Activated T-cell treated with anti-CD3 and anti-CD28 coated beads, Interleukin-2, amount 50 U/mL, for 72 hours (primary cell): ENCODE measurements at places on chromosomes 5 and 9. TPM values are rescaled to one million over a fixed set of nuclear protein-coding genes. Genes with fewer than 3 reads are reported as not detected.

The NUTM2F gene
- total RNA-seq, result not detected

The NUP188 gene
- 98.0 TPM for total RNA-seq

The ANKRD34B gene
- total RNA-seq, result not detected

The SV2C gene
- total RNA-seq, result 0.19 TPM

The DOCK8 gene
- 199 TPM for total RNA-seq

The YIPF5 gene
- 40.9 TPM for total RNA-seq

The PHF24 gene
- 1.00 TPM for total RNA-seq
